H54 (cell line): ENCODE measurements at places on chromosomes 2 and 18.

DNA sequence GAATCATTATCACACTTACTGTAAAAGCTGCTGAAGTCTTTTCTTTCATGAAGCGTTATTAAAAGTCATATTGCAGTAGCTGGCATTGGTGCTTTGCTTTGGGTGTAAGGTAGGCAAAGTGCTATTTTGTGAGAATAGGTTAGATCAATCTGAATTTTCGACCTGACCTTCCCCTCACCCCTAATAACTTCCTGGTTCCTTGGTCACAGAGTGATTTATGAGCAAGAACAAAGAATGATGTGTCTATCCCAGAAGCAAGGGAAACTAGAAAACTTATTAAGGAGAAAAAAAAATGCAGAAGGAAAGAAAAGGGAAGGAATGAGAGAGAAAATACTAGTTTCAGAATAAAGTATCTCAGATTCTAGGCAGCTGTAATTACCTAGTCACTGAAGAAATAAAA, 163.1 kb upstream of the MEIS1 start:
- no peak for DNase-seq

GRCh38 chr2:69833752-69834151, 4.3 kb downstream of the GMCL1 start:
- no peak for DNase-seq

DNA sequence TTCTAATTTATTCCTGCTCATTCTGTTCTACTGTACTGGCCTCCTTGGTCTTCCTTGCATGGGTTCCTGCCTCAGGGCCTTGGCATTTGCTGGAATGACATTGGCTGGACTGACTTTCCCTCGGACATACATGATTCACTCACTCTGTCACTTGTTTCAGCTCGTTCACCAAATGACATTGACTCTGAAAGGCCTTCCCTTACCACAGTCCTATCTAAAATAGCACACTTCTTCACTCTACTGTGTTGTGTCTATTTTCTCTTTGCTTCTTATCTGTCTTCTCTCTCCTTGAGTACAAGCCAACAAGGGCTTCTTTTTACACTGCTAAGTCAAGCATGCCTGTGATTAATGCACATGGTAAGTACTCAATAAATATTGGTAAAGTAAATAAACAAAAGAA, 65.6 kb downstream of the SCG2 start:
- no peak for DNase-seq

DNA sequence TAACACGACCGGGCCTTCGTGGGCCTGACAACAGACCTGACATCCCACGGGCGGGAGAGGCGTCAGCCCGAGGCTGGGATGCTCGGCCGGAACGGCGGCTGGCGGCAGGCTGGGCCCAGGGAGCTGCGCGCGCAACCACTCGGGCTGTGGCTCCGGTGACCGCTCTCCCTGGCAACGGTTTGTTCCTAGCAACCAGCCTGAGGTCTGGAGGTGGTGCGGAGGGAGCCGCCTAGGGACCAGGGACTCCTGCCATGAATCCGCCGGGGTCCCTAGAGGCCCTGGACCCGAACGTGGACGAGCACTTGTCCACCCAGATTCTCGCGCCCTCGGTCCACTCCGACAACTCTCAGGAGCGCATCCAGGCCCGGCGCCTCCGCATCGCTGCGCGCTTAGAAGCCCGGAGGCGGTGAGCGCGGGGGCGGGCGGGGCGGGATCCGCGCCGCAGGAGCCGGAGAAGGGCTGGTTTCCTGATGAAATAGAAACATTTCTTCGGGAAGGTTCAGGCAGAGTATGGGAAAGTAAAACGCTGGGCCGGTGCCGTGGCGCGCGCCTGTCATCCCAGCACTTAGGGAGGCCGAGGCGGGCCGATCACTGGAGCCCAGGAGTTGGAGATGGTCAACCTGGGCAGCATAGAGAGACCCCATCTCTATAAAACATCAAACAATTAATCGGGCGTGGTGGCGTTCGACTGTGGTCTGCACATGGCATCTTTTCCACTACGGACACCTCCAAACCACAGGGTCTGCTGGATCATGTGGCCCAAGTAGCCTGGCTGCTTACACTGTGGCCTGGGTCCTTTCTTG, at the start of gene DRC1:
Gene DRC1 (plus strand): TSS at position 182 of the 803 bp plus-strand sequence. CDS start 70 bp downstream, at position 252.
- DNase-seq, result peak; percentile 77

GRCh38 chr18:24499814-24500213, 39.4 kb downstream of the HRH4 start:
- no peak for DNase-seq

DNA sequence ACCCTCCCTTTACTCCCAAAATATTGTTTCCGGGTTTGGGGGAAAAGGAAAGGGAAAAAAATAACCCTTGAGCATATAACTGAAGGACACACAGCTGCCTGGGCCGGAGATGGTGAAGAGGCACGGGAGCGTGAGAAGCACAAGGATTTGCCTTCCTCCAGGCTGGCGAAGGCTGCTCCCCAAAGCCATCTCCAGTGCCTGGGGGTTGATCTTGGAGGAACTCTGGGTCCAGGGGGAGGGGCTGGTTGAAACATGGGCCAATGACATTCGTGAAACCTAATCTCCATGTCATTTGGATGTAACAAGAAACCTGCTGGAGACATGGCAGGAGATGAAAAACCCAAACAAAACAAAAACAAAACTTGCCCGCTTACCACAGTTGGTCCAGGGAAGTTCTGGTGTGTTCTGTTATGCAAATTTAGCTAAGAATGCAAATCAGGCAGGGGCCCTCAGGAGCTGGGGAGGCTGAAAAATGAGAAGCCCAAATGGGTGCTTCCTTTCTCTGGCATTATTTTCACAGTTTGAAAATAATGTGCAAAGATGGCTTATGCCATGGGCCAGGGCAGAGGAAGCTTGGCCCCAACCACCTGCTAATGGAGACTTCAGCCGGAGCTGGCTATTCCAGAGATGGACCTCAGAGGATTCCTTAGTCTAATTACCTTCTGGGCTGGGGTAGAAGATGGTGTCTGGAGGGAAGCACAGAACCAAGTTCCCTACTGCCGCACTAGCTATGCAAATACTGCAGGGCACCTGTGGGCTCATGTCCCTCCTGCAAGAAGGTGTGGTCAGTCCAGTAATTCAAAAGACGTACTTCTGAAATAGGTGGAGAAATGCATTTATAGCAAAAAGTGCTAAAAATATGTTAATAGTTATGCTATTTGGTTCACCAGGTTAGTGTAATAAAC, 180.9 kb downstream of the BCL2 start:
- no peak for DNase-seq

- no peak for DNase-seq
Measured at GRCh38 chr2:103152556-103152955, 390.7 kb downstream of the TMEM182 start.

DNA sequence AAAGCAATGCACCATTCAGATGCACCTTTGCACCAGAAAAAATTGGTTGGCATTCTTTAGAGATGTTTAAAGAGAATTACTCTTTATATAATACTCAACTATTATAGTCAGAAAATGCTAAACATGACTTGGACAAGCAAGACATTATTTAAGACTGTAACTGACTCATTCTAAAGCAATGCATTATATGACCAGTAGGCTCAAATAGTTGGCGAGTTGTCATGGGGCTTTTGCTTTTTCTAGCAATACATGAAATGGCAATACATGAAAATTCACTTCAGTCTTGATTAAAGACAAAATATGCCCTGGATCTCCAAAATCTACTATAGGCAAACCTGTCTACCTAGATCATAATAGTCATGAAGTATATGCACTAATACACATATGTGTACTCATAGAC, 216.9 kb upstream of the VWC2L start:
- no peak for DNase-seq

DNA sequence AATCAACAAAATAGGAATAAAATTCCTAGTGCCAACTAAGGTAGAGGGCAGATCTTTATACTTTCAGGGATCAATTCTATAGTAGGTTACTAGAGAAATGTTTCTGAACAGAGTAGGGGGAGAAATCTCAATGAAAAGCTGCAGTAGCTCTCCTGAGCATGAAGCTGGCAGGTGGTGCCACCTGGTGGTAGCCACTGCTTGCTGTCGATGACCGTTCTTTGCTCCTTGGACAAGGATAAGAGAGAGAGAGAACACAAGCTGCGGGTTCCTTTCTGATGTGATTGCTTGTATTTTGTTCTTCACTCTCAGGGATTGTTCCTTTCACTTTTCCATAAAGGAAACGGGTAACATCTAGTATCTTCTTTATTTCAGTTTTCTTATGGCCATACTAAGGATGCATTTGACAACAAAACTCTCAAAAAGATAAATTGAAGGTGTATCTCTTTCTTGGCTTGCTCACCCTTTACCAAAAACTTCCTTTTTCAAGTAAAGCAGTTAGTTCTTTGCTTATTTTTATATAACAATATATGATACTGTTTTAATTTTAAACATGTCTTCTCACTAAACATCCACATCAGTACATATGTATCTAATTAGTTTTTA, 18.6 kb upstream of the MRPL19 start:
- no peak for DNase-seq

DNA sequence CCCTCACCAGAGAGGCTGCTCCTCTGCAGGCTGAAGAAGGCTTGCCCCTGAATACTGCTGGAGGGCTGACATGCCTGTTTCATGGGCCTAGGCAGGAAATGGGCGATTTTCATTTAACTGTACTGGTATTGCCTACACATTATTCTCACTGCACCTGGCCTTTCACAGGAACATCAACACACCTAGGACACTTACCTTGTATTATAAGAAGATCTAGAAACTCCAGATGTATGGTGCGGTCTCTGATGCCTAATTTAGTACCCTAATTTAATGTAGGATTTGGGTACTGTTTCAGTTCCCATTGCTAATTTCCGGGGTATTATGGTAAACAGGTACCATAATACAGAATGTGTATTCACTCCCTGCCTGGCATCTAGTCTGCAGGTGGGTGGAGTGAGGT, 146.0 kb downstream of the MYO1B start:
- DNase-seq, result no peak

DNA sequence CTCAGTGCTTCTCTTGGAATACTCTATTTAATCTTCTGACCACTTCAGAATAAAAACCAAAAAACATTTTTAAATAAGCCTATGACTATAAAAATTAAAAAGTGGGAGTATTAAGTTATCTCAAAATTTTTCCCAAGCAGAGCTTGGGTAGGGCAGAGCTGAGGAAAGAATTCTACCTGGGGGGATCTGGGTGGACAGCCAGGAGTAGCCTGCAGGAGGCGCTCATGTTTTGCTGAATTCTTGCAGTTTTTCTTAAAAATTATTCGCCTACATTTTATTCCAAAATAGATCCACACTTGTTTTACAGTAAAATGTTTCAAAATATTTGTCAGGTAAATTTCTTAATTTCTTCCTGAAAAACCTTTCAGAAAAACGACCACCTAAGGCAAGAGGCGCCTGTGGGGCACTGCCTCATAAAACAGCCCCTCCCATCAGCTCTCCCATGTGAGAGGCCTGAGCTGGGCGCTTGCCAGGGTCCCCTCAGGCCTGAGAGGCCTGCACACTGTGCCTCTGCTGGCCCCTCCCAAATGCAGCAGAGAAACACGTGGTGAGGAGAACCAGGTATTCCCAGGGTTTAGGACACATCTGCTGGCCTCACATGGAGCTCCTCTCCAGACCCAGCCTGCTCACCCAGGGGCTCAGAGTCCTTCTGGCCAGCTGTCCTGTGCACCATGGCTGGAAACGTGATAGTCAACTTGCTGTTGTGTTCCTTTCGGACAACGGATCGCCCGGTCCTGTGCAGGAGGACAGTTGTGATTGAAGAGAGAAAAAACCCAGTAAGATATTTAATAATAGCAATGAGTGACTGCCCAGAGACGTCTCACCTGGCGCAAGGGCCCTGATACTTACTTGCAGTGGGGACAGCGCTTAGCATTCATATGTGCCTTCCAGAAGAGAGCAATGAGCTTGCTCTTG, 17.5 kb downstream of the POLR1A start:
- DNase-seq, result no peak

- DNase-seq, result no peak
Measured at GRCh38 chr2:172119089-172119488, 16.4 kb upstream of the DLX2 start.

DNA sequence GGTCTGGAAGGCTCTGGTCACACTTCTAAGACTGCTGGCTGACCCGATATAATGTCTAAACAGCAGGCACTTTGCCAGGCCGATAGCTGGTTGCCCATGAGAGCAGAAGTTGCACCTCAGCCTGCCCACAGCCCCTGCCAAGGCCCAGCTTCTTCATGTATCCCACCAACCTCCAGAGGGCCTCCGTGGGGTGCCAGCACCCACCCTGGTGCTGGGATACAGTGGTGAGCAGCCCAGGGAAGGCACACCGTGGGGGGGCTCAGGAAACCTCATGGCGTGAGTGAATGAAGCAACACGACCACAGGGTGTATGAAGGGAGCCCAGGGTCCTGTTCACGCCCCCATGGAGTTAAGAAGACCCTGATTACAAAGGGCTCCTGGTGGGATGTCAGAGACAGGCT, 16.2 kb upstream of the GLI2 start:
- no peak for DNase-seq

GRCh38 chr2:209638346-209638745, 133.3 kb upstream of the UNC80 start:
- peak; percentile 8 for DNase-seq

- no peak for DNase-seq
Measured at GRCh38 chr18:54235871-54236270, 11.4 kb upstream of the MBD2 start.

GRCh38 chr2:221731432-221732145, 159.5 kb upstream of the EPHA4 start:
- DNase-seq, result no peak

DNA sequence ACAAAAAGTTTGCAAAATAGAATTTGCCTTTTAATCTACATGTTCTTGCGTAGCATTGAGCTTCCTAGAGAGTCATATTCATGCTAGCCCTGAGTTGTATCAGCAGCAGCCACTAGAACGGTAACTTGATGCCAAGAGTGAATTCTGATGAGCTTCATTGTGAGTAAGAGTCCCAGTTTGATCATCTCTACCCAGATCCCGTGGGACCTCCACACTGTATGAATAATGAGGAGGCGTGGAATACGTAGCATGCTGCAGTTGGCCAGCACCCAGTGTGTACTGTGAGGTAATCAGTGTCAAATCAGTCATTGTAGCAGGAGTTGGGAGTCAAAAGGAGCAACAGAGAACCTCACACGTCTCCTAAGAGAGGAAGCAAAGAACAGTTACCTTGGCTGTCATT, 197.9 kb downstream of the NEDD4L start:
- no peak for DNase-seq

DNA sequence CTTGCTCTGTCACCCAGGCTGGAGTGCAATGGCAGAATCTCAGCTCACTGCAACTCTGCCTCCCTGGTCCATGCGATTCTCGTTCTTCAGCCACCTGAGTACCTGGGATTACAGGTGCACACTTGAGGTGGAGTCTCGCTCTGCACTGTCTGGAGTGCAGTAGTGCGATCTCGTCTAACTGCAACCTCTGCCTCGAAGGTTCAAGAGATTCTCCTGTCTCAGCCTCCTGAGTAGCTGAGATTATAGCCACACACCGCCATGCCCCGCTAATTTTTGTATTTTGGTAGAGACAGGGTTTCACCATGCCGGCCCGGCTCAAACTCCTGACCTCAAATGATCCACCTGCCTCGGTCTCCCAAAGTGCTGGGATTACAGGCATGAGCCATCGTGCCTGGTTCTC, 83.3 kb downstream of the CCBE1 start:
- no peak for DNase-seq

DNA sequence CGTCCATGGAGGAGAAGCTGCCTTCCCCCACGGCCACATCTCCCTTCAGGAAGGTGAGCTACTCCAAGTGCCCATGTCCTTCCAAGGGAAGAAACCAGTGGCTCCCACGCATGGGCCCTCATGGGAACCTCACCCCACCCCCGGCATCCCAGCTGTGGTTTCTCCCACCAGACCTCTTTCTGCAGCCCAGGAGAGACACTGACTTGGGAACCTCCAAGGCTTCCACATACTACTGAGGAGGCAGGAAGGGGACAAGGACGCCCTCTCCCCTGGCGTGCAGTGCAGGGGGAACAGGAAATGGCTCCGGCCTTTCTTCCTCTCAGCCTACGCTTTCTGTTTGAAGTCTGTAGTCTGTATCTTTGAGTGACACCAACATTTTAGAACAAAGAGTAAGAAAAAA, 104.5 kb upstream of the EPC2 start:
- no peak for DNase-seq
